ENCODE measurements at places on chromosomes 12 and 14.

- no peak overlapping the region for H3K4me3 ChIP-seq
- H3K4me1 ChIP-seq: no peaks in the 10 kb centered on the region
- no peaks in the 10 kb centered on the region for H3K36me3 ChIP-seq
- DNase-seq: no peak
- no peaks in the 10 kb centered on the region for H3K27me3 ChIP-seq
These were observed 2.7 kb upstream of the BEST3 start for GRCh38 chr12:69701826-69702225.

GRCh38 chr12:117980616-117981015 lies 11.8 kb upstream of the KSR2 start:
- no peaks in the 10 kb centered on the region for H3K4me1 ChIP-seq
- no peak overlapping the region for H3K4me3 ChIP-seq
- no peaks in the 10 kb centered on the region for H3K36me3 ChIP-seq

- H3K4me3 ChIP-seq: no peak within 1 kb of the TSS
- H3K27ac ChIP-seq: no peak within 1 kb of the TSS
- no peaks in the 10 kb centered on the region for H3K4me1 ChIP-seq
- H3K36me3 ChIP-seq: no peaks in the 10 kb centered on the region
These were observed at the start of gene MDGA2 for GRCh38 chr14:47675466-47676314. MDGA2 (minus strand) TSS chr14:47675605.

GRCh38 chr12:121894633-121895032 lies 6.0 kb downstream of the PSMD9 start:
- H3K27me3 ChIP-seq: no peaks in the 10 kb centered on the region
- H3K4me1 ChIP-seq: peaks cover 18% of the 10 kb centered on the region
- no peak overlapping the region for H3K4me3 ChIP-seq
- DNase-seq: peak; percentile 49
- H3K27ac ChIP-seq: no peak overlapping the region

- no peak overlapping the region for H3K4me3 ChIP-seq
- DNase-seq: no peak
- no peak overlapping the region for H3K27ac ChIP-seq
These were observed 16.5 kb downstream of the ANKRD9 start for GRCh38 chr14:102493096-102493495.

DNA sequence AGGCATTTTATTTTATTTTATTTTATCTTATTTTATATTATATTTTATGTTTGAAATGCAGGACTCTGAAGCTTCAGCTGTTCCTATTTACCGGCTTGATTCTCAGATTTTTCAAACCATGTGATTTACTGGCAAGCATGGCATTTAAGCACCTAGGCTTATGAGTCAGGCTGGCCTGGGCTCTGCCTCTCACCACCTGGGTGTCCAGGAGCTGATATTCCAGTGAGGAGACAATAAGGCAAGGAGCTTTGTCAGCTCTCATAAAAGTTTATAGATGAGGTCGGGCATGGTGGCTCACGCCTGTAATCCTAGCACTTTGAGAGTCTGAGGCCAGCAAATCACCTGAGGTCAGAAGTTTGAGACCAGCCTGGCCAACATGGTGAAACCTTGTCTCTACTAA lies 2.1 kb downstream of the DAO start:
- H3K27me3 ChIP-seq: no peaks in the 10 kb centered on the region
- DNase-seq: no peak

DNA sequence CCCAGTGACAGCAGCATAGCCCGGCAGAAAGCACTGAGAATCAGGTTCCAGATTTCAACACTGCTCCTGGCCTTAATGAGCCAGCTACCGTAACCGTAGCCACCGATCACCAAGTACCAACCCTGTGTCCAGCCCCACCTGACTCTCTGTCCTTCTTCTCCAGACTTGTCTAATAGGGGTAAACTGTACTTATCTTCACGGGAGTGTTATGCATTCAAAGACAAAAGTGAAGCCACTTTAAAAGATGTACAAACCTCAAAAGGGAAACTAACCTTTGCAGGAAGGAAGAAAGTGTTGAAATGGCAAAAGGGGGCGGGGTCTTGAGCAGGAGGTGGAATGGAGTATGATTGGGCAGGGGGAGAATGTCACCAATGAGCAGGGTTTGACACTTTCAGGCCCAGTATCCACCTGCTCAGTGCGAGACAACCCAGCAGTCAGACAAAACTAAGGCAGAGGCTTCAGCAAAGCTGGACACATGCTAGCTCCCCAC lies 226.1 kb downstream of the CHST11 start:
- H3K27me3 ChIP-seq: no peaks in the 10 kb centered on the region
- peaks cover 7% of the 10 kb centered on the region for H3K4me1 ChIP-seq
- H3K36me3 ChIP-seq: no peaks in the 10 kb centered on the region
- no peak overlapping the region for H3K4me3 ChIP-seq

GRCh38 chr14:66389481-66389880 lies 96.7 kb upstream of the CCDC196 start:
- H3K27ac ChIP-seq: no peak overlapping the region
- H3K36me3 ChIP-seq: no peaks in the 10 kb centered on the region
- H3K4me3 ChIP-seq: no peak overlapping the region

- H3K27me3 ChIP-seq: peaks cover 8% of the 10 kb centered on the region
- H3K36me3 ChIP-seq: no peaks in the 10 kb centered on the region
- DNase-seq: no peak
- H3K27ac ChIP-seq: no peak overlapping the region
- H3K4me3 ChIP-seq: no peak overlapping the region
- H3K4me1 ChIP-seq: peaks cover 24% of the 10 kb centered on the region
These were observed 5.5 kb downstream of the CKB start for GRCh38 chr14:103517174-103517566.

DNA sequence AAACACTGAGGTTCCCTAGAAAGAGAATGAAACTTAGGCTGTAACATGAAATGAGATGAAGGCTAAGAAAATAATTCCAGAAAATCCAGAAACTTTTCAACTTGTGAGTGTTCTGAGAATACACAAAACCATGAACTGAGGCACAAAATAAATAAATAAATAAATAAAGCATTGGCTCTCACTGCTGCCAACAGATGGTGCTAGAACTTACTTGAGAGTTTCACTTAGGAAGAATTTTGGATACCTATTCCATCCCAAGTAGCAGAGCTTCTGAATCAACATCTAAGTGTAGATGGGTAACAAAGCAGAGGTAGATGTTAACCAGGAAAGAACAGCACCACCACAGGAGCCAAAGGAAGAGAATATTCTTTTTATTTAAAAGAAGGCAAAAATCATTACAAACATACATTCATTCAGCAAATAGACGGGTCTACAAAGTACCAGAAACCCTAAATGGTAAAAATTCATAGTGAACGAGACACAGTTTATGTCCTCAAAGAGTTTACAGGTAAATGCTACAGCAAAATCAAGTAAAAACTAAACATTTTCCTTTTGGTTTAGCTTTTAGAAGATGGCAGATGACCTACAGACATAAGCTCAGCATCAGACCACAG lies 16.7 kb downstream of the EPS8 start:
- no peak overlapping the region for H3K4me3 ChIP-seq
- no peaks in the 10 kb centered on the region for H3K36me3 ChIP-seq
- peaks cover 34% of the 10 kb centered on the region for H3K4me1 ChIP-seq
- DNase-seq: peak; percentile 4
- H3K27me3 ChIP-seq: no peaks in the 10 kb centered on the region

DNA sequence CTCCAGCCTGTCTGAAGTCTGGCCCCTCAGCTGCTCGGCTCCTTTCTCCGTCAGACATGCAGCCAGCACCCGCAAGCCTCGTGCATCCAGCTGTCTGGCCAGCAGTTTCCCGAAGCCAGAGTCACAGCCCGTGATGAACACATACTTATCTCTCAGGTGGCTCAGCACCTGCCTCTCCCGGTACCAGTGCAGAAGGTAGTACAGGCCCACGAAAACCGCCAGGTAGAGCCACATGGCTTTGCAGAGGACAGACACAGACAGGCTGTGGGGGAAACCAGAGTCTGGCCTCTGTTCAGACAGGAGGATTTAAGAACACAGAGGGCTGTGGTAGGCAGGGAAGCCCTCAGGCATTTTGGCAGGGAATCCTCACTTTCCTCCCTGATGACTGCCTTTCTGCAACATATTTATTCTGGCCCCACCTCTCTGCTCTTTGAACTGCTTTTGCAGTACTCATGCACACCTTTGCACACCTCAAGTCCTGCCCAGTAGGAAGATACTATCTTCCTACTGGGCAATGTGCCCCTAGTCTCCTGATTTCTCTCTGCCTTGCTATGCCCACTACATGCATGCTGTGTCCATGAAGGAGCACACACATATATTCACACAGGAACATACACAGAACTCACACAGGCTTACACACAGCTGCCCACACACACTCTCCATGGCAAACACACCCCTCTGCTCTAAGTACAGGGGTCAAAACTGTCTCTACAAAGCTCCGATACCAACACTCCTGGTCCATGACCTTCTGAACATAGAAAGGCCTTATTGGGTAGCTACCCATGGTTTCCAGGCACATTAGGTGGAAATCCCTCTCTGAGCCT lies at the start of gene RDH16:
Gene RDH16, minus strand, starts transcription at position 380 of the 824 bp plus-strand sequence. Its CDS starts 146 bp downstream, at position 234.
- DNase-seq: no peak
- H3K27ac ChIP-seq: no peak within 1 kb of the TSS
- no peak within 1 kb of the TSS for H3K4me3 ChIP-seq
- peaks cover 6% of the 10 kb centered on the region for H3K27me3 ChIP-seq

DNA sequence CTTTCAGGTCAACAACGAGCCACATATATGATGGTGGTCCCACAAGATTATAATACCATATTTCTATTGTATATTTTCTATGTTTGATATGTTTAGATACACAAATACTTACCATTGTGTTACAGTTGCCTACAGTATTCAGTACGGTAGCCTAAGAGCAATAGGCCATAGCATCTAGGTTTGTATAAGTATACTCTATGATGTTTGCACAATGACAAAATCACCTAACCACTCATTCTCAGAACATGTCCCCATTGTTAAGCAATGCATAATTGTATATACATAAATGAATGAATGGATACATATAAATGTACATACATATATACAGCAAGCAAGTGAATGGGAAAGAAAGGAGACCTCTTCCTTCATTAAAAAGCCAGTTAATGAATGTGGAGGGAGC lies 23.8 kb downstream of the TMTC1 start:
- no peaks in the 10 kb centered on the region for H3K36me3 ChIP-seq
- H3K27me3 ChIP-seq: no peaks in the 10 kb centered on the region
- H3K4me3 ChIP-seq: no peak overlapping the region

DNA sequence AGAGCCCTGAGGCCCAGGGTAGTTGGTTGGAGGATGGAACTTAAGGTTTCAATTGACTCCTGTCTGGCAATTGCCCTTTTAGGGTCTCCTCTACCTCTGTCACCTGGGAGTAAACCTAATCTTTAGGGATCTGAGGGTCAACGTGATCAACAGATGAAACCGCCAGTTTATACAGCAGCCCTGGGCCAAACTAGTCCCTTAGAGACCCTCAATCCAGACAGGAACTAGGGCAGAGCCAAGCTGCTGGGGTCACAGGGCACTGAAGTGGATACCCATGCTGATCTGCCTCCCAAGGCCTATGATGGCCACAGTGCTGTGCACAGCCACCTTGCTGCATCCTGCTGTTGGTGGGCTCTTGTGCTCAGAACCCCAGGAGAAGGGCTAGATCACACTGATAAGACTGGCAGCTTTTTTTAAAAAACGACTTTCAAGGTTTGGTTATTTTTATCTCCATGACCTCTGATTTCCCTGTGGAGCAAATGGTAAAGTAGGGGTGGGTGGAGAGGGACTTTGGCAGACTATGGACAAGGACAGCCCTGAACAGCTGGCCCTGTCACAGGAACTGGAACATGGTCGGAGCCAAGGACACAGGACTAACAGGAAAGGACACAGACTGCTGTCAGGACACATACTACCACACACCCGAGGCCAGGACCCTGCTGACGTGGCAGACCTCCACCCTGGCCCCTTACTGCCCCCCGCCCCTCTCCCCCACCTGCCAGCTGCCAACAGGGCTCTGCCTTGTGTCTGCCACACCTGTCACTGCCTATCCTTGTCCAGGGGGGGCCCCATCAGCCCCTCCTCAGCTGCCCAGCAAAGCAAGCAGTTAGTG lies 474 bp downstream of the FITM1 start:
- no peaks in the 10 kb centered on the region for H3K36me3 ChIP-seq
- H3K4me3 ChIP-seq: no peak overlapping the region

DNA sequence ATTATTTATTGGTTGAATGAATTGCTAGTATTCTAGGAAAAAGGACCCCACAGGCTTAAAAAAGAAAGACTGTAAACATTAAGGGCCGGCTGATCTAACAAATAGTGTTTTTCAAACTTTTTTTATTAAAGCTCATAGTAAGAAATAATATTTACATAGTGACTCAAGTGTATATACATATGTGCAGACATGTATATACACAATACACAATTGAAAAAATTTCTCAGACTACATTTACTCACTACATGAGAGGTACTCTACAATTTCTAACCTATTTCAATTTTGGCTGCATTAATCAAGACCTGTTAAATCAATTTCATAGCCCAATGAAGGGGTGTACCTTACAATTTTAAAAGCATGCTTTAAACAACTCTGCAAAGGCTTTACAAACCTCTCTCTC lies 17.5 kb downstream of the KCNH5 start:
- H3K36me3 ChIP-seq: no peaks in the 10 kb centered on the region
- H3K4me3 ChIP-seq: no peak overlapping the region
- H3K27ac ChIP-seq: no peak overlapping the region
- no peaks in the 10 kb centered on the region for H3K27me3 ChIP-seq
- DNase-seq: no peak

DNA sequence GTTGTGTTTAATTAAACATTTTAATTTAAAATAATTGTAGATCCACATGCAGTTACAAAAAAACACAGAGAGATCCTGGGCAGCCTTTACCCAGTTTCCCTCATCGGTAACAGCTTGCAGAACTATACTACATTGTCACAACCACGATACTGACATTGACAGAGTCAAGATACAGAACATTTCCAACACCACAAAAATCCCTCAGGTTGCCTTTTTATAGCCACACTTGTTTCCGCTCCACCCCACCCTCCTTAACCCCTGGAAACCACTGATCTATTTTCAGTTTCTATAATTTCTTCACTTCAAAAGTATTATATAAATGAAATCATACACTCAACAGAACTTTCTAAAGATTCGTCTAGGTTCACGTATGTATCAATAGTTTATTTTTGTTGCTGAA lies 458.8 kb upstream of the SOX5 start:
- no peaks in the 10 kb centered on the region for H3K4me1 ChIP-seq
- no peaks in the 10 kb centered on the region for H3K36me3 ChIP-seq
- DNase-seq: no peak
- no peak overlapping the region for H3K4me3 ChIP-seq
- no peaks in the 10 kb centered on the region for H3K27me3 ChIP-seq

Data from SK-N-SH (cell line).